ENCODE measurements at places on chromosomes 6 and 20. TPM values are rescaled to one million over a fixed set of nuclear protein-coding genes. Genes with fewer than 3 reads are reported as not detected.

DNA sequence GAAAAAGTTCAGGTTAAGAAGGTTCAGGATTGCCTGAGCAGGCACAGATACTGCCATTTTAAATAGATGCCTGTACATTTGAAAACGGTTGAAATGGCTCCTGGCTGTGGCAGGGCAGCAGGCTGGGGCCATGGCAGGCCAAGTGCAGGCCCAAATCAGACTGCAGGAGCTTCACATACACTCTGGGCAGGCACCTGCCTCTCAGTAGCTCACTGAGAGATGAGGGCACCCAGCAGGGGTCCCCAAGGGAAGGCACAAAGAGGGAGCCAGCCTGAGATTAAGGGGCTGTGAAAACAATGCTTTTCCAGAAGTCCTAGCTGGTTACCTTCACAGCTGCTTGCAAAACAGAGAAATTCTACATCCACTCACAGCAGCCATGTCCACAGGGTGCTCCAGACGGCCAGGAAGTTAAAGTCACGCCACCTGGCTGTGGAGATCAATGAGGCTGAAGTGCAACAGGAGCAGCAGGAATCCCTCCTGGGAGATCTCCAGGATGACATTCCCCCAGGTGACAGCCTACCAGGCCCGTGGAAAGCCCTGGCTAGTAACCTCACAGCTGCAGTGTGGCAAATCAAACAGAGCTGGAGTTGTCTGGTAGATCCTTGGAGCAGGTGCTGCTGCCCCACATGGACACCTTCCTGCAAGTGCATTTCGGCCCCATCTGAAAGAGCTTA is 6.2 kb upstream of the RAET1E start:
- DNase-seq: no peak

- DNase-seq: peak; percentile 55
Observed at GRCh38 chr6:166626177-166627032, 646 bp downstream of the RPS6KA2 start.

GRCh38 chr20:44683263-44684046 is 31.7 kb upstream of the CCN5 start:
- no peak for DNase-seq

GRCh38 chr6:90294614-90294988 is 2.0 kb downstream of the BACH2 start:
- DNase-seq: peak; percentile 37

DNA sequence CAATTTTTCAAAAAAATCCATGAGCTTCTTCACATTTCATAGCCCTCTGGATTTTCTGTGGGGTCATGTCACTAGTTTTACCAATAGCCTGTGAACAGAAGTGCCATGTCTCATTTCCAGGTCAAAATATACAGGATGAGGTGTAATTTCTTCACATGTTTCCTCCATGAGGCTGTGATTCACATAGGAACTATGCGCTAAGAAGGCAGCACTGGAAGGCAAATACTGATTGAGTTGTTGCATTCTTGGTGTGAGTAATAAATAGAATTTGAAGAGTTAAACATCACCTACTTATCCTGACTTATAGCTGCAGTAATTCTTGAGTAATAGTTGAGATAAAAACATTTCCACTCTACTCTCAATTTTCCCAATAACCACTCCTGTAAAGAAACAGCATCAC is 442.3 kb downstream of the HAO1 start:
- DNase-seq: peak; percentile 95

GRCh38 chr6:143515766-143516355 is 4.3 kb upstream of the FUCA2 start:
- DNase-seq: no peak

DNA sequence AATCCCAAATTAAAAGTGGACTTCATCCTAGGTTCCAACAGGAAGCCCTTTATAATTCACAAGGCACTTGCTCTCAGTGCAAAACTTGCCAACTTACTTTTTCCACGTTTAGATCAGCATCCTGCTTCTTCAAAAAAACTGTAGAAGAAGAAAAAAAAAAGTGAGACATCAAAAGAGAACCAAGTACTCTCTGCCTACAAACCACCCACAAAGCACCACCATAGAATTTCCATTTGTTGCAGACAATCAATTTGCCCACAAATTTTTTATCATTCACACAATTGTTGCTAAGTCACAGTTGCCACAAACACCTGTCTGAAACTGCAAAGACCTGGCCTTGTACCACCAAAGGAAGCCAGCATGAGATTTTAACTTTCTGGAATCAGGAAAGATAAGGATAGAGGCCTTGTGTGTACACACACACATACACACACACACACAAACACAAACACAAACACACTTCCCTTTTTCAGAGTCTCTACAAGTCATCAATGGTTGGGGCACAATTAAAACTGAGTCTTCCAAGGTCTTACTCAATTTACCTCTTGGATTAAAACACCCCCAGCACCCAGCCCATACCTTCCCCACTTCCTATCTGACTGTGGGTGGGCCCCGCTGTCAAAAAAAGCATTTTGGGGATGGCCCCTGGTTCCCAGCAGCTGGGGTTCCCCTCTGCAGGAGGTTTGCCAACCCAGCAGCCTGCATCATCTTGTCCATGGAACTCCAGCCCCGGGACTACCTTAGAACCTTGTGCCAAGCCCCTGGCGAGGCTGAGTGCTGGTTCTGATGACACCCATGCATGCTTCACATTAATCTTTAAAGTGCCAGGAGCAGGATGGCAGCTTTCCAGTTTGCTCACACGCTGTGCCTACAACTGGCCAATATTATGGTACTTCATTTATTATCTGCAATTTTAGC is 26.5 kb downstream of the FYN start:
- DNase-seq: no peak

- DNase-seq: no peak
Observed at GRCh38 chr6:124956018-124956417, 6.2 kb upstream of the RNF217 start.

- peak; percentile 89 for DNase-seq
Observed at GRCh38 chr20:41587956-41588355, 30.2 kb downstream of the CHD6 start.

BMP2 gene
- polyA plus RNA-seq: 1.9 TPM

IPCEF1 gene
- polyA plus RNA-seq: 0.03 TPM

BMP7 gene
- not detected for polyA plus RNA-seq

TREML1 gene
- polyA plus RNA-seq: not detected
